ENCODE measurements at places on chromosomes 11 and 22.
A peak's percentile ranks its signal among the peaks of the same experiment; 100 is the strongest.

DNA sequence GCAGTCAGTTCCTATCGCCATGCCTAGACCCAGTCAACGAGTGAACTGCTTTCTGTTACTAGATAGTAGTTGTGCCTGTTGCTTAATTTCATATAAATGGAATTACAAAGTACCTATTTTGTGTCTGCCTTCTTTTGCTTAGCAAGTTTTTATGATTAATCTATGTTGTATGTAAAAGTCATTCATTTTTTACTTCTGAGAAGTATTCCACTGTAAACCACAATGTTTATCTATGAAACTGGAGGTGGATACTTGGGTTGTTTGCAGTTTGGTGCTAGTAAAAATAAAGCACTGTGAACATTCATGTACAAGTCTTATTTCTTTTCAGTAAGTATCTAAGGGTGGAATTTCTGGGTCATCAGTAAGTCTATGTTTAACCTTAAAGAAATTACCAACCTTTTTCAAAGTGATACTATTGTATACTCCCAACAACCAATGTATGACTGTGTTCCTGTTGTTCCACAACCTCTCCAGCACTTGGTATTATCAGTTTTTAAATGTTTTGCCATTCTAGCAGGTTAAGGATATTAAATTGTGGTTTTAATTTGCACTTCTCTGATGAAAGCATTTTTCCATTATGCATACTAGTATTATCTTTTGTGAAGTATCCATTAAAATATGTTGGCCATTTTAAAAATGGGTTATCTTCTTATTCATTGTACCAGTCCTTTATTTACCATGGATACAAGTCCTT, 68.2 kb downstream of the DNAJC24 start:
- ATAC-seq: no peak

DNA sequence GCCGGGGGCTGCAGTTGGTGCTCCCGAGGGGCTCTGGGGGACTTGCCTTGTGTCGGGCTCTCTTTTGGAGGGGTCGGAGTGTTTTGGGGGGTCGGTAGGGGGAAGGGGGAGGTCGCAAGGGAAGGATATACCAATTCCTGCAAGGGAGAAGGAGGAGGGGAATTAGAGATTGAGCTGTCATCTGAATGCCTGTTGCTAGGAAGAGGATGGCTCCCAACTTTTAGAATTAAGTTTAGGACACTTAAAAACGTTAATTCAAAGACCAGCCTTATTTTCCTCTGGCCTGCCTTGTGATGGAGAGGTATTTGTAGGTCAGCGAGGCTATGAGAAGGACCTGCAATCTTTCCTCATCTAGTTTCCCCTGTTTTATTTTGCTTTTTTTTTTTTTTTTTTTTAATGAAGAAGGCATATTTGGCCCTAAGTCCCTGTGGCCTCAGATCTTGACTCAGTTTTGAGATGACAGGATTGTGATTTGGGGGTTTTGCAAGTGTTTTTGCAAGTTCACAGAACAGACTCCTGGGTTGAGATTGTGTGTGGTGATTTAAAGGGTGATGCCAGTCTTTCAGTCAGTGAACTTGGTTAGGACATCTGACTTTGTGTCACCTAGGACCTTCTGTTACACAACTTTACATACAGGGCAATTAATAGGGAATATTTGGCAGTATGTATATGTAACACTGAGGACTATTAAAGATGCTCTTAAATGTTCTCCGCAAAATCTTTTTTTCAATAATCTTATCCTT, 672 bp downstream of the TMEM135 start:
- ATAC-seq: no peak

GRCh38 chr11:17401841-17402240, 13.4 kb upstream of the KCNJ11 start:
- no peak for ATAC-seq

DNA sequence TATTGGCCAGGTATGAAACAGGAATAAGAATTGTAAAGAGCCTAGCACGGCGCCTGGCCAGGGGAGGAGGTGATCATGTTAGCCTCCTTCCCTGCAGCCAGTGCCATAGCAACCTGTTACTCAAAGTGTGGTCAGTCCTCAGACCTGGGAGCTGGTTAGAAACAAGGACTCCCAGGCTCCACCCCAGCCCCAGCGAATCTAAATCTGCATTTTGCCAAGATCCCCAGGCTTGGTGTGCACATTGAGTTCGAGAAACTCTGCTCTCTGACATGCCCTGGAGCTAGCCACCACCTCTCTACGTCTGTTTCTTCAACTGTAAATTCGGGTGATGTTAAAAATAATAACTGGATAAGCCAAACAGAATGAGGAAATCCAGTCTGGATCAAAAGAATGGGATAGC, 56.1 kb upstream of the ALX4 start:
- ATAC-seq: no peak

DNA sequence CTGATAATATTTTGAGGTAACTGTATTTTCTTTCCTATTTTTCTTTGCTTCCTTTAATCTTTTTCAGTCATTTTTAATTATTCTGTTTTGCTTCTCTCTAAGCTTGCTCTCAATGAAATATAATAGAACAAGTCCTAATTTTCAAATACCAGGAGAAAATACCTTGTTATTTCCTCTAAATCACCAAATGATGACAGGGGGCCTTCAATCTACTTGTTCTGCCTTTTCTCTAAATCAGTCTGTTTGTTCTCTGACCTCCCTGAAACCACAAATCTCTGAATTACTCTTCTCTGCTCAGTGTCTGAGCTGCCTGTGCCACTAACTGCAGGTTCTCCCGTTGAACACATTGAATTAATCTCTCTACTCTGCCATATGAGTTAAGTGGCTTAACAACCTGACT, 286.2 kb downstream of the C11orf87 start:
- no peak for ATAC-seq

- no peak for ATAC-seq
These were observed 700.6 kb downstream of the NELL1 start for GRCh38 chr11:21369947-21370346.

DNA sequence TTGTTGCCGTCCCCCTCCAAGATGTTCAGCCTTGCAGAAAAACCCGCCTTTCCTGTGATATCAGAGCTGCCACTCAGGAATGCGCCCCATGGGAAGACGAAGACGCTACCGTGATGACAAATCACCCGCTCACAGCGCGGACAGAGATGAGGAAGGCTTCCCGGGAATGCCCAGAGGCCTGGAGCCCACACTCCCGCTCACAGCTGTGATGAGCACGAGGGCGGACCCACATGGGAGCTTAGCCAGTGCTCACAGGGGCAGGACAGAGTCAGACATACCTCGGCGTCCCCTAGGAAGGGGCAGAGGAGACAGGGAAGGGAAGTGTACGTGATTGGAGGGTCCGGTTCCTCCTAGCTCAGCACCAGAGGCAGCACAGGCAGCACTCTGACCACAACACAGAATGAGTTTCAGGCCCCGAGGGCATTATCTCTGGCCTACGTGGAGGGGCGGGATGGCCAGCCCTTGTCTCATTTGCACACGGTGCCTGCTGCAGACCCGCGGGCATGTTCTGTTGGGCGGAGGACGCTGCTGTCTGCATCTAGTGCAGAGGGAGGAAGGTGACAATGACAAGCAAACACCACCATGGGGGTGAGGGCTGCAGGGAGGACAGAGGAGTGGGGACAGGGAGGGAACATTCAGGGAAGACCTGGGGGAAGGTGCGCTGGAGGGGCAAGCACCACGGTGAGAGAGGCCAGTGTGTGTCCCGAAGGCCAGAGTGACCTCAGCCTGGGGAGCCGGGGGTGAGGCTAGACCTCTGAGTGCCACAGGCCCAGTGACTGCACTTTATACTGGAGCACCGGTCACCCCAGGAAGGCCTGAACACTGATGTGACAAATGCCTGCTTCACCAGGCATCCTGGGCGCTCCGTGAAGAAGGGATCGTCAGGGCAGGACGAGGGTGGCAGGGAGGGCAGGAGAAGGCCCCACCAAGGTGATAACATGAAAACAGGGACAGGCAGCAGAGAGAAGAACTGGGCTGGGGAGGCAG, 79.6 kb downstream of the CELSR1 start:
- no peak for ATAC-seq

GRCh38 chr11:132685174-132685611, 847.1 kb downstream of the OPCML start:
- no peak for ATAC-seq

GRCh38 chr11:46072172-46072964, 48.9 kb downstream of the PHF21A start:
- ATAC-seq: no peak

GRCh38 chr22:20241579-20242392, 26.3 kb downstream of the RTN4R start:
- ATAC-seq: no peak

GRCh38 chr22:43077121-43077877, 11.9 kb downstream of the TTLL1 start:
- ATAC-seq: no peak

DNA sequence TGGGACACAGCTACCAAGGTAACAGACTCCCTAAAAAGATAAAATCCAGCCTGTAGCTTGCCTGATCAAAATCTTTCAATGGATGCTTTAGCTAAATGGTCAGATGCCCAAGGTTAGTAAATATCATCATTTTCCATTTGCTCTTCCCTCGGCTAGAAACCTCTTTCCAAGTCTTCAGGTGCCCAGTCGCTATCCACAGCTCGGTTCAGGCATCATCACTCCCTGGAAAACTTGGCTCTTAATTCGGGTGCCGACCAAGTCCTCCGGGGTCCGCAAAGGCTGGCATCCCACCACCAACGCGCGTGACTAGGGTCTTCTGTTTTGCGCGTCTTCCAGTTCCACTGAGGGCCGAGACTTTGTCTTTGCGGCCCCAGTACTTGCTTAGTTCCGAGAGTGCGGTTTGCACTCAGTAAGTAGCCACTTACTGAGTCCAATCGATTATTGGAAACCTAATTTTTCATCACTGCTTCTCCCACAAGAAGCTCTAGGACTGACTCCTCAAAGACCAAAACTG, 44.3 kb downstream of the OR4D9 start:
- ATAC-seq: no peak

- no peak for ATAC-seq
These were observed 3.3 kb upstream of the PACS1 start for GRCh38 chr11:66066751-66067150.

GRCh38 chr11:108698844-108699642, 34.2 kb downstream of the DDX10 start:
- no peak for ATAC-seq

DNA sequence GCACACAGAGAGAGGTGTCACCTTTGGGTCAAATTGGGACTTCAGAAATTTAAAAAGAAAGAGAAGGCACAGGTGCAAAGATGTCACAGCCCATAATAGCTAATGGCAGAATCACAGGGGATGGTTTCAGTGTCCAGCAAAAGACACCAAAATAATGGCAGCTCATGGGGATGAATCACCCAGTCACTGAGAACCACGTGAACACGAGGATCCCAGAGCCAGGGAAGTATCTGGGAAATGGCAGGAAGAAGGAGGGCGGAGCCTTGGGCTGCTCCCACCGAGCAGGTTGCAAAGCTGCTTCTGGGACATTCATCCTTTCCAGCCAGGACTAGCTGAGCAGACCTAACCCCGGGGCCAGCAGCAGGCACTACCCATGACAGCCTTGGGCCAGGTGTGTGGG, 45.6 kb downstream of the TRMU start:
- ATAC-seq: no peak

GRCh38 chr11:48025984-48026340, 45.6 kb downstream of the PTPRJ start:
- peak; percentile 48 for ATAC-seq

DNA sequence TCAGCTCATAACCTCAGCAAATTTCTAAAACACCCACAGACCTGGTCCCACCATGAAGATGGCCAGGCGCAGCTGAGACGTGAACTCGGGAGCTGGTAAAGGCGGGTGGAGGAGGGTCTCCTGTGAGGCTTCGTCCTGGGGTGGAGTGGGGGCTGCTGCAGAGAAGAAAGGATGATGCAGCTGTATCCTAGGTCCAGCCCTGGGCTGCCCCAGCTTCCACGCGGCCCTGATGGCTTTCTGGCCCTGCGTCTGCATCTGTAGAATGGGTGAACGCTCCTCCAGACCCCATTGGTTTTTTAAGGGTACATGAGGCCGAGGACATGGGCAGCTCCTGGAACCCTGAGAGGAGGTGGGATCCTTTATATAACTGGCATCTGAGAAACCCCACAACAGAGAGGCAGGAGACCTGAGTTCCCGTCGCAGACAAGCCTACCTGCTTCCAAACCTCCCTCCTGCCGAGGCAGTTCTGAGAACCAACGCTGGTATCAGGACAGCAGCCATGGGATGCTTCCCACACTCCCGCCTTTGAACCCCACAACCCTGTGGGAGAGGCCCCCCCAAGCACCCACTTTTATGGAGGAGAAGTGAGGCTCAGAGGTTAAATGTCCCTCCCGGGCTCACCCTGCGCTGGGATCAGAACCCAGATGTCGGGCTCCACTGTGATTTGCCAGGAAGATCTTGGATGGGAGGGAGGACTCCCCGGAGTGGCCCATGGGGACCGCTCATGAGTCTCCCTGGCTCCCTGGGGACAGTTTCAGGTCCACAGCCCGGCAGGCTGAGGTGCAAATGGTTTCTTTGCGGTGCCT, 55.2 kb upstream of the FGF3 start:
- no peak for ATAC-seq

- no peak for ATAC-seq
These were observed 16.3 kb downstream of the LGR4 start for GRCh38 chr11:27456140-27456794.

GRCh38 chr11:69287968-69288882, 5.7 kb upstream of the MYEOV start:
- no peak for ATAC-seq

GRCh38 chr11:72067266-72067665, 13.1 kb downstream of the NUMA1 start:
- ATAC-seq: no peak

GRCh38 chr22:48433647-48434046, 1394.0 kb downstream of the BRD1 start:
- no peak for ATAC-seq

DNA sequence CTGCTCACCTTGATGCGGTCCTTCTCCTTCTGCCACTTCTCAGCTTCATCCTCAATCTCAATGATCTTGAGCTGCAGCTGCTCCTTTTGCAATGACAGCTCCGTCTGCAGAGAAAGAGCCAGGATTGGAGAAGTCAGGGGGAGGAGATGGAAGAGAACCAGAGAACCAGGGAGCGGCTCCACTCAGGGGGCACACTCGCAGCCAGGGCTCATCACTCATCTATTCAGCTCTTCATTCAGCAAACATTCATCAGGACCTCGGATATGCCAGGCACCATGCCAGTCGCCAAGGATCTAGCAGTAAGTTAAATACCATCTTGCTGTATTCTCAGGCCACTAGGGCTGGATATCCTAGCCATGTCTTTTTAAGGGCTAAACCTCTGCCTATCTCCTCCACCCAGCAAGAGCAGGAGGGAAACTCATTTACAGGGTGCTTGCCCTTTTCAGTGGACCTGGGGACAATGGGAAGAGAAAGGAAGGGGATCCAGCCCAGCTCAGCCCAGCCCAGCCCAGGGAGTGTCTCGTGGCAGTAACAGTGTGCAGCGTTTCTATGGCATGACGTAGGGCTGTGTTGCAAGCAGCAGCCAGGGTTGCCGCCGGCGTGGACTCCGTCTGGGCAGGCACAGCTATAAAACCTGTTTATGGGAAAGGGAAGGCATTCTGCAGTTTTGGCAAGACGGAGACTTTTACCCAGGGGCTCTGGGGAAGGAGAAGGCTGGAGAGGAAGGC, 9.4 kb downstream of the TRIM29 start:
- no peak for ATAC-seq
